Activated CD4-positive, alpha-beta T cell treated with anti-CD3 and anti-CD28 coated beads, Interleukin-2, amount 10 ng/mL, durations not matched to agents 24 days and 14 days (primary cell): ENCODE measurements at places on chromosomes 6 and 20. TPM values are rescaled to one million over a fixed set of nuclear protein-coding genes. Genes with fewer than 3 reads are reported as not detected.

- DNase-seq = no peak
- no peaks in the 10 kb centered on the region for H3K36me3 ChIP-seq
- H3K27me3 ChIP-seq = peaks cover 7% of the 10 kb centered on the region
- no peak overlapping the region for H3K27ac ChIP-seq
- no peak overlapping the region for H3K4me3 ChIP-seq
These were observed 43.6 kb upstream of the PHACTR3 start for GRCh38 chr20:59560588-59561227.

- no peak overlapping the region for H3K27ac ChIP-seq
- no peak overlapping the region for H3K4me3 ChIP-seq
- H3K36me3 ChIP-seq = no peaks in the 10 kb centered on the region
- H3K4me1 ChIP-seq = no peaks in the 10 kb centered on the region
These were observed 157.4 kb upstream of the BMP5 start for GRCh38 chr6:56032715-56033260.

DNA sequence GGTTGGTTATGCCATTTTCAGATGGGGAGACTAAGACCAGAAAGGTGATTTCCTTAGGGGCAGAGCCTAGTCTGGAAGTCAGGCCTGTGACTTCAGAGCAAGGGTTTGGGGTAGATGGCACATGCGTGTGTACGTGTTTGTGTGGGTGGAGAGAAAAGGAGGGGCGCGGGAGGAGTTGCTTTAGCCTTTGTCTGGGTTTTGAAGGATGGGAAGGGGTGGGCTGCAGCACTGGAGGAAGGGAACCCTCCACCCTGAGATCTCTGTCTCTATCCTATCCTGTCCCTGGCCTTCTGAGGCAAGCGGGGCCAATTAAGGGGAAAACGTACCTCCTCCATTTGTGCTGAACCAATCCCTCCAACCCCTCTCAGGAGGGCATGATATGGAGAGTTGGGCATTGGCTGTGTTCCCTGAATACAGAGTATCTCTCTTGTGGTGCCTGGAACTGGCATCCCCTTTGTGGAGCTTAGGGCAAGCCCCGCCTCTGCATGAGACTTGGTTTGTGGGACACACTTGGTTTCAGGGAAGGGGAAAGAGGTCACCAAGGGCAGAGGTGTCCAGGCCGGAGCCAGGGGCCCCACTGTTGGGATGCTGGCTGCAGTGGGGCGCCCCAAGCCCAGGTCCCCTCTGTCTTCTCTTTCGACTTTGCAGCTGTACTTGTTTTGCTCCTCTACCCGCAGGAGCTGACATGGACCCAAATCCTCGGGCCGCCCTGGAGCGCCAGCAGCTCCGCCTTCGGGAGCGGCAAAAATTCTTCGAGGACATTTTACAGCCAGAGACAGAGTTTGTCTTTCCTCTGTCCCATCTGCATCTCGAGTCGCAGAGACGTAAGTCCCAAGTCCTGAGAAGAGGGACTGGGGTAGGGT lies at the start of gene DBNDD2:
TSS of gene DBNDD2 (plus strand) at position 507 of the 863 bp plus-strand sequence. CDS start at position 686, 179 bp downstream.
- H3K4me3 ChIP-seq = peak within 1 kb of the TSS; percentile 81
- H3K27me3 ChIP-seq = peaks cover 13% of the 10 kb centered on the region
- peak within 1 kb of the TSS; percentile 55 for H3K27ac ChIP-seq
- peaks cover 16% of the 10 kb centered on the region for H3K4me1 ChIP-seq
- DNase-seq = no peak

Gene KDM1B
- 8.5 and 8.6 TPM in 2 replicates for total RNA-seq

Gene ZNF512B
- total RNA-seq = 26.0 and 26.9 TPM in 2 replicates

Gene TRIM10
- 0.07 and 0.09 TPM in 2 replicates for total RNA-seq

GRCh38 chr20:859751-860231 lies 26.3 kb downstream of the FAM110A start:
- H3K4me3 ChIP-seq = peak overlapping the region; percentile 61
- DNase-seq = peak; percentile 66
- peaks cover 8% of the 10 kb centered on the region for H3K36me3 ChIP-seq
- H3K27ac ChIP-seq = peak overlapping the region; percentile 78
- peaks cover 50% of the 10 kb centered on the region for H3K4me1 ChIP-seq
- H3K27me3 ChIP-seq = no peaks in the 10 kb centered on the region
